ENCODE measurements at places on chromosomes 7 and 10.

- peaks cover 8% of the 10 kb centered on the region for H3K4me1 ChIP-seq
- no peak overlapping the region for H3K27ac ChIP-seq
- H3K27me3 ChIP-seq, result no peaks in the 10 kb centered on the region
- H3K36me3 ChIP-seq, result no peaks in the 10 kb centered on the region
These were observed 55.2 kb upstream of the EZH2 start for GRCh38 chr7:148939128-148939755.

GRCh38 chr7:30869794-30870611, 41.6 kb upstream of the AQP1 start:
- H3K27ac ChIP-seq, result no peak overlapping the region
- H3K27me3 ChIP-seq, result no peaks in the 10 kb centered on the region
- no peaks in the 10 kb centered on the region for H3K4me1 ChIP-seq
- no peaks in the 10 kb centered on the region for H3K36me3 ChIP-seq
- no peak overlapping the region for H3K4me3 ChIP-seq

GRCh38 chr10:129097776-129098330, 369.2 kb upstream of the MGMT start:
- H3K4me3 ChIP-seq, result no peak overlapping the region
- H3K27me3 ChIP-seq, result no peaks in the 10 kb centered on the region
- no peak overlapping the region for H3K27ac ChIP-seq

GRCh38 chr10:99845837-99846382, 63.5 kb downstream of the ABCC2 start:
- no peak overlapping the region for H3K27ac ChIP-seq
- H3K4me1 ChIP-seq, result peaks cover 3% of the 10 kb centered on the region
- peaks cover 2% of the 10 kb centered on the region for H3K36me3 ChIP-seq
- H3K27me3 ChIP-seq, result no peaks in the 10 kb centered on the region

DNA sequence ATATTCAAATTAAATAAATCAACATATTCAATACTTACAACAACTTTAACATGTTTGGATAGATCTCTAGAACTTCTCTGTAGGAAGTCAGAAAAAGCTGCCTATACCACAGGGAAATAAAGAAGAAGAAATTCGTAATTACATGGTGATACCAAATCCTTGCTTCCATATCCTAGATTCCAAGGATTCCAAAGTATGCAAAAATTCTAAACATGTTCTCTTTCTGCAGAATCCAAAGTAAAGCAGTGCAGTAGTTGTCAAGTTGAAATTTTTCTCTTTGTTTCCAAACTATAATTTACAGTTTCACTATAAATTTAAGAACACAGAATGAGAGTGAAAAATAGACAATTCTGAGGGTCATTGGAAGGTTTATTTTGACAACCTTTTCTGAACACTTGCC, 233.7 kb upstream of the PTN start:
- no peaks in the 10 kb centered on the region for H3K4me1 ChIP-seq
- no peak overlapping the region for H3K27ac ChIP-seq
- no peaks in the 10 kb centered on the region for H3K36me3 ChIP-seq
- DNase-seq, result no peak
- H3K4me3 ChIP-seq, result no peak overlapping the region

DNA sequence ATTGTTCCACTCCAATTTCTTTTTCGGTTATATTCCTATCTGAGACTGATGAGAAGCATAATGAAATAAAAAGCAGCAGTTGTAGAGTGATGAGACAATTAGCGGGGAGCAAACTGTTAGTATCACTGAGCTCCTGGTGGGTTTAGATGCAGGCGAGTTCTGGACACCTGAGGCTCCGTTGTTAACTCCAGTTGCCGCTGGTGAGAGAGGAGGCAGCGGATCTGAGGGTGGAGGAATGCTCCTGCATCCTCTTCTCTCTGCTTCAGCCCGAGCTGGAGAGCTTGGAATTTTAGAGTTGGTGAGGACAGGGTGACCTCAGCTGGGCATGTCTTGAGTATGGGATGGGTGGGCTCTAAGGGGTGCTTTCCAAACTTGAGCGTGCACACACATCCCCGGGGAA, 31.4 kb downstream of the LRMDA start:
- H3K4me3 ChIP-seq, result no peak overlapping the region
- peaks cover 8% of the 10 kb centered on the region for H3K27me3 ChIP-seq
- no peak for DNase-seq
- H3K27ac ChIP-seq, result no peak overlapping the region

DNA sequence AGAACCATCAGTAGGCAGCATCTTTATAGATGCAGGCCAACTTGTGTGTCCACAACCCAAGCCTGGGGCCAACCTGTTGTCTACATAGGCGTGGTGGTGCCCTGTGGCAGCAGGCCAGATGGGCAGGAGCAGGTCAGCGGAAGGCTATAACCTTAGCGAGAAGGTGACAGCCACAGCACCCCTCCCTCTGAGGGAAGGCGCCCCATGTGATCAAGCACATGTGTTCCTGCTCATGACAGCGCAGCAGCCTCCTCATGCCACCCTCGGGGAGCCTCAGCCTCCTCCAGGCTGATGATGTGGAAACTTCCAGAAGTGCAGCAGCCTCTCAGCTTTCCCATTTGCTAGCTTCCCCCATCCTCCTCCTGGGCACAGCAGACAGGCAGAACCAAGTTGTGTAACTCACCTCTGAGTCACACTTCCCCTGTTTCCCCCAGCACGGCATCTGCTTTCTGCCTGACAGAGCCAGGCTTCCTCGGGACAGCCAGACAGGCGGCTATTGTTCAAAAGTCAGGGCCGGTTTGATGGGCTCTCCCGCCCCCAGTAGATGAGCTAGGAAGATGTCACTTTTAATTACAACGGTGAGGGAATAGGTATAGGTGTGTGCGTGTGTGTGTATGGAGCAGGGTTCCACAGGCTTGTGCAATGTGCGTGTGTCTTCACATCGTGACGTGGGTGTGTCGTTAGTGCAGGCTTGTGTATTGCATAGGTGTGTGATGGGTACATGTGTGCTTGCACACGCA, 312.0 kb upstream of the ZMIZ1 start:
- peaks cover 14% of the 10 kb centered on the region for H3K27me3 ChIP-seq
- H3K36me3 ChIP-seq, result no peaks in the 10 kb centered on the region
- no peak for DNase-seq
- no peak overlapping the region for H3K4me3 ChIP-seq

Measured in memory B cell (primary cell).